Testis (tissue), 5 donors: ENCODE measurements at places on chromosomes 2 and 18. TPM values are rescaled to one million over a fixed set of nuclear protein-coding genes. Genes with fewer than 3 reads are reported as not detected.

- DNase-seq: no peak
These were observed 352 bp upstream of the HOXD9 start for GRCh38 chr2:176122052-176122682.

DNA sequence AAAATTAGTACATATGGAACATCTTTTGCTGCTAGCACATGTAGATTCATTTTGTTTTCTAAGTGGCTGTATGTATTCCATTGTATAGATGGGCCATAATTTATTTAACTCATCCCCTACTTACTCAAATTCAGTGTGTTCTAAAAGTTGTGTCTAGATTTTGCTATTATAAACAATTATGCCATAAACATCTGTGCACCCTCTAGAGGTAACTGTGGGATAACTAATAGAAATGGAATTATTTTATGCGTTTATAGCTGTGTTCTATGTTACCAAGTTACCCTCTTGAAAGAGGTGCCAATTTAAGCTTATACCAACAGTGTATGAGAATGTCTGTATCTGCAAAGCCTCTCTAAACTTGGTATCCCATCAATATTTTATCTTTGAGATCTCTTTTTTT, 100.4 kb downstream of the MMADHC start:
- no peak for DNase-seq

DNA sequence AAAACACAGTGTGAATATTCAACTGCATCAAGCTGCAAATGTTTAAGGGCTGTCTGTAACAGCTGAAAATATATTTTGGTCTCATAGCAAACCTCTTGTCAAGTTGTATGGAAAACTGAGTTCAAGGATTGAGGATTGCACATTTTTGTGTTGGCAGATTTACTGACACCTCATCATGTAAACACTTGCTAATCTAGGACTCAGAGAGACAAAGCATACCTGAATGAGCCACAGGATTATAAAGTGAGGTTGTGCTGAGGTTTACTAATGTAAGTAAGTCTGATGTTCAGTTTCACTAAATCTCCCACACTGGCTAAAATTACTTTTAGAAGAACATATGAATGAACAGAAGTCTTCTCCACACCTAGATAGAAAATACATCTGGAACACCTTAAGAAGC, 1993.1 kb upstream of the CELF4 start:
- DNase-seq: no peak

DNA sequence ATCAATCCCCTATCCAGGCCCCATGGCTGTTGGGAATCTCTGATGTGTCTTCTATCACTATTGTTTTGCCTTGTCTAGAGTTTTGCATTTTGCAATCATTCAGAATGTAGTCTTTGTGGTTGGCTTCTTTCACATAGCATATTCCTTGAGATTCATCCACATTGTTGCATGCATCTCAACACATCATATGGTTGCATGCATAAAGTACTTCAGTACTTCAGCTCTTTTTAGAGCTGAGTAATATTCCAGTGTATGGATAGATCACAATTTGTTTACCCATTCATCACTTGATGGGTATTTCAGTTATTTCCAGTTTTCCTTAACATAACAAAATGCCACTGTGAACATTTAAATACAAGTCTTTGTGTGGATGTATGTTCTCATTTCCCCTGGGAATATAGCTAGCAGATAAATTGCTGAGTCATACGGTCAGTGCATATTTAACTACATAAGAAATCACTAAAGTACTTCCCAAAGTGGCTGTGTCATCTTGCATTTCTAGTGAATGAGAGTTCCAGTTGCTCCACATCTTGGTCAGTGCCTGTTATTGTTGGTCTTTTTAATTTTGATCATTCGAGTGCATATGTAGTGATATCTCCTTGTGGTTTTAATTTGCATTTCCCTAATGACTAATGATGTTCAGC, 138.8 kb downstream of the BCL11A start:
- DNase-seq: no peak

PGAP1 gene
- 7.7 TPM for total RNA-seq

GRCh38 chr2:3952866-3953516, 249.6 kb downstream of the DCDC2C start:
- DNase-seq: no peak

- DNase-seq: no peak
These were observed 83.3 kb downstream of the LCLAT1 start for GRCh38 chr2:30530346-30530745.

DNA sequence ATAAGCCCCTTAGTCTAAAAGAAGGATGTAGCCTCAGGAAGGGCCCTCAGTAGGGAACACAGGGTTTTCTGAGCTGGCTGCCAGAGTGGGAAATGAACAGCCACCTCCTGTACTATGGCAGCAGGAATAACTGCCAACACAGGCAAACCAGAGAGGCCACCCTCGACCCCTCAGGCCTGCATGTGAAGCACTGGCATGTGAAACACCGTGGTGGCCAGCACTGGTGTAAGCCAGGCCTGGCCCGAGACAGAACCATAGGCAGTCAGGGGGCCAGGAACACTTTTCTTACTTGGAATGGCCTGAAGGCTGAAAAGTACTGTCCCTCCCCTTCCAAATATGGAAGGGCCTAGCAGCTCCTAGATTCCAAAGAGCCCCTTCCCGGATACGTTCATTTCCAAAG, 28.2 kb downstream of the SFXN5 start:
- no peak for DNase-seq
